IPS DF 19.7 (cell line): ENCODE measurements at places on chromosomes 7 and 10.

DNA sequence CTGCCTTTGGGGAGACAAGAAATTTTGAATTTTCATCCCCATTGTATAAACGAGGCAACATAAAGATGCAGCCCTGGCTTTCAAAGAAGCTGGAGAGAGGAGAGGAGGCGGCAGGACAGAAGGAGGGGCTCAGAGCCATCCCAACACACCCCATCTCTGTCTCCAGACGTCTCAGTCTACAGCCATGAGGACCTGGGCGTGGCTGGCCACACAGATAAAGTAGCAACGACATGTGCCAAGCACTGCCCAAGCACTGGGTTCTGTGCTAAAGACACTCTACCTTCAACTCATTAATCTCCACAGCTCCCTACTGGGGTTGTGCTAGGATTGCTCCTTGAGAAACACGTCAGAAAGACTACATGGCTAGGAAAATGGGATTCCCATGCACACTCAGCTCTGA lies 65.2 kb downstream of the DLG5 start:
- DNase-seq: no peak

DNA sequence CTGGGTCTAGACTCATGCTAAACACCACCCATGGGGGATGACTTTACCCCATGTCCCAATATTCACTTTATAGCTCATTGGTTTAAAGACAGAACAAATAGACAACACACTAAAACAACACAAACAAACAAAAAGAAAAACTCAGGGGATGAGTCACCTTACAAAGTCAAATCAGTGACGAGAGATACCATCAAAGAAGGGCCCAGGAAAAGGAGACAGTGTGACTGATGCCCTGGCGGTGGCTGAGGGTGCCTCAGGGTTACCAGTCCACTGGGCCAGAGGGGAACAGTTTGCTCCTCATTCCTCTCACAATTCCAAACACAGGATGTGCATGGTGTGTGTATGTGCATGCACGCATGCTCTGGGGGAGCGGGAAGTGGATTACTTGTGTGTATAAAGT lies 171.3 kb upstream of the PRKCQ start:
- no peak for DNase-seq

DNA sequence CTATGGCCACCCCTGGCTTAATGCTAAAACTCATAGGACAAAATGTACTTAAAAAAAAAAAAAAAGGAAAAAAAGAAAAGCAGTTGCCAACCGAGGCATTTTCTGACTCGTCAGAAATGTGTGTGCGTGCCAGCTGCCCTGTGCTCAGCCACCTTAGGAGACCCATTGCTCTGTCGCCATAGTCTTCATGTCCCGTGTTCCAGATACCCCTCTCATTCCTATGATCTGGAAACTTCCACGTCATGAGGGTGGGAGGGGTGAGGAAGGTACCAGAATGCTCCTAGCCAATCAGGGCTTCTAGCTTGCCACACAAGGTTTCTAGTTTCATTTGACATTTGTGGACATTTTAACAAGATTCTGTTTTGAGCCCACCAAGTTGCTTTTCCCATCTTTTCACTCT lies 212.9 kb downstream of the TCF7L2 start:
- DNase-seq: no peak

GRCh38 chr10:29199941-29200679 lies 88.8 kb upstream of the LYZL1 start:
- no peak for DNase-seq

DNA sequence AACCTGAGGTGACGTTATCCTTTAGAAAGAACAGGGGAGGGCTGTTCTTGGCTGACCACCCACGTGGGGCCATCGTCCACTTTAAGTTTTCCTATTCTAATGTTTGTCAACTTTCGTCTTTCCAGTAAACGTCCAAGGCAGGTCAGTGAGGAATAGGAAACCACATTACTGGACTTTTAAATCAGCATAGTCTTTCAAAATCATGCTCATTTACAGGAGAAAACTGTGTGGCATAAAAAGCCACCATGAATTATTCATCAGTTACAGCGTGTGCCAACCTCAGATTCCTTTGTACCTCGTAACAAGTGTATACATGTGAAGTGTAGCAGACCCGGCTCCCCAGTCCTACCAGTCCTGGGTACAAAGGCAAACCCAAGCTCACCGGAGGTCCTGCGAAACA lies 25.1 kb upstream of the ABLIM1 start:
- DNase-seq: no peak

DNA sequence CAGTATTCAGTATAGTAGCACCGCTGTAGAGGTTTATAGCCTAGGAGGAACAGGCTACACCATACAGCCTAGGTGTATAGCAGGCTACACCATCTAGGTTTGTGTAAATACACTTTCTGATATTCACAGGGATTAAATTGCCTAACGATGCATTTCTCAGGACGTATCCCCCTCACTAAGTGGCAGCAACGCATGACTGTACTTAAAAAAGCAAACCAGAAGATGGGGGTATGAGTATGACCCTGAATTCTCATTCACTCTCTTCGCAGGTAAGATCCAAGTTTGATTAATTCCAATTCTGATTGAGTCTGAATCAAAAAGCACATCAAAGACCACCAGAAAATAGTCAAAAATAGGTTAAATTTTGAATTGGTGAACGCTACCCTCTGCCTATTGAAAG lies 972 bp downstream of the ORC5 start:
- DNase-seq: no peak

DNA sequence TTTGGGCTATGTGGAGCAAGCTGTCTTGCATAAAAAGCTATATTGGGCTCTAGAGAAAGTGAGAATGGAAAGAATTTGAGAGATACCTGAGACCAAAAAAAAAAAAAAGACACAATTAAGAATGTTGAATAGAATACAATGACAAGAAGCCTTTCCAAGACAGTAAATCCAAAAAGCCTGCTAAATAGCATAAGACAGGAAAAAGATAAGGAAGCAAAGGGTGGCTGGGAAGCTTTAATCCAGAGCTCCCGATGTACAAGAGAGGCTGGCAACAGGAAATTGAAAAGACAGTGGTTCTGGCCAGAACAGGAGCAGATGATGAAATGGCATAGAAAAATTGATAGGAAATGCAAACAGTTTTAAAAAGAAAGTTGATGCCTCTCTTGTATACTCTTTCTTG lies 174.9 kb downstream of the CACNA2D1 start:
- no peak for DNase-seq

DNA sequence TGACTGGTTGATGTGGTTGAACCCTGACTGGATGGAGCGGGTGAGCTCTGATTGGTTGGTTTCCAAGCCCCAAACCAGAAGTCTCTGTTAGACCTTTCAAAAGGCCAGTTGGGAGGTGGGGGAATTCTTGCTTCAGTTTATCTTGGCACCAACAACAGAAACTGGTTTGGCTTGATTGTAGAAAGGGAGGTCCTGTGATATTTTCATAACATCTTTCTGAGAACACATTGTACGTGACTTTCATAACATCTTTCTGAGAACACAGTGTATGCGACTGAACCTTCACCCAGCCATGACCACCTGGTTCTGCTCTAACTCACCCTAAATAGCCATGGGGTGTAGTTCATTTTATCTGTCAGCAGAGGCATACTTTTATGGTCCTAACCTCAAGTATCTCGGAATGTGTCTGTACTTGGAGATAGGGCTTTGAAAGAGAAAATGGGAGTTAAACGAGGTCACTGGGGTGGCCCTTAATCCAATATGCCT lies 88.3 kb downstream of the GALNT17 start:
- DNase-seq: no peak

DNA sequence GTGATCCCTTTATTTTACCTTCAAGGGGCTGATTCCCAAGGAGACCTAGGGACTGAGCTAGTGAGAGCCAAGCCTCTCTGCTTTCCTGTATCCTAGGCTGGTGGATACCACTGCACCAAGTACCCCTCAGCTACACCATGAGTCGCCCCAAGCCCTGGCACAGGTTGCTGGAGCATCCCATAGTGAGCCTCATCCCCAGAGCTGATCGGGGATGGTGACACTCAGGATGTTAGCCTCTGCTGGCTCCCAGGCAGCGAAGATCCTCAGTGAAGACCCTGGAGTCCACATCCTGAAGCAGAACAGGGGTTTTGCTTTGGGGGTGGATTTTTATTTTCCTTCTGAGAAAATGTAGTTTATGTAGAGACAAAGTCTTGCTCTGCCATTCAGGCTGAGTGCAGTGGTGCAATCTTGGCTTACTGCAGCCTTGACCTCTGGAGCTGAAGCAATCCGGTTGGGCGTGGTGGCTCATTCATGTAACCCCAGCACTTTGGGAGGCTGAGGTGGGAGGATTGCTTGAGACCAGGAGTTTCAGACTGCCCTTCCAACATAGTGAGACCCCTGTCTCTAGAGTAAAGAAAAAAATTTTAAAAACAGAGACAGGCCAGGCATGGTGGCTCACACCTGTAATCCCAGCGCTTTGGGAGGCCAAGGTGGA lies 12.5 kb upstream of the ZNF212 start:
- no peak for DNase-seq

DNA sequence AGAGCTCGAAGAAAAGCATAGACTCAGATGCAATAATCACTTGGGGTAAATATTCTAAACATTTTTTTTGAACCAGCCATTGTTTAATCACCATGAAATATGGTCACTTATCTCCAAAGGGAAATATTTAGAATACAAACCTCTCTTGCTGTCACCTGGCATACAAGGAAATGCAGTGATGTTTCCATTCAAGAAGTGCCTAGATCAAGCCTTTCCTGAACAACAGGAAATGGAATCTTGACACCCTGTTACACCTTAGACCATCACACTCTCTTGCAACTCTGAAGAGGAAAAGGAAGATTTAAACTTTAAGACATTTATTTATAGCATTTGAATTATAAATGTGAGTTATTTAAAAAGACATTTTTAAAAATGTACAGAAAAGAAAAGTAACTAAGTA lies 263.0 kb upstream of the BMPER start:
- no peak for DNase-seq

DNA sequence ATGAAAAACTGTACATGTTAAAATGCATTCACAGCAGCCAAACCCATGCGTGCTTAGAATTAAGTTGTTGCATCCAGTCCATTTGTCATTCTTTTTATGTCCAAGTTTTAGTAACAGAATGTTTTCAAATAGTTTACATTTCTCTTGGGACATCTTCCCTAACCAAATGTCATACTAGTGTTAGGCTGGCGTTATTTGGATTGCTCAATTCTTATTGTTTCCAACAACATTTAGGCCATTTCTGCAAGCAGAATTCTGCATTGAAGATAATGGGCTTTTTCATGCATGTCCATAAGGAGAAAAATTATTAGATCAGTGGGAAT lies 203.0 kb downstream of the HIBADH start:
- no peak for DNase-seq

DNA sequence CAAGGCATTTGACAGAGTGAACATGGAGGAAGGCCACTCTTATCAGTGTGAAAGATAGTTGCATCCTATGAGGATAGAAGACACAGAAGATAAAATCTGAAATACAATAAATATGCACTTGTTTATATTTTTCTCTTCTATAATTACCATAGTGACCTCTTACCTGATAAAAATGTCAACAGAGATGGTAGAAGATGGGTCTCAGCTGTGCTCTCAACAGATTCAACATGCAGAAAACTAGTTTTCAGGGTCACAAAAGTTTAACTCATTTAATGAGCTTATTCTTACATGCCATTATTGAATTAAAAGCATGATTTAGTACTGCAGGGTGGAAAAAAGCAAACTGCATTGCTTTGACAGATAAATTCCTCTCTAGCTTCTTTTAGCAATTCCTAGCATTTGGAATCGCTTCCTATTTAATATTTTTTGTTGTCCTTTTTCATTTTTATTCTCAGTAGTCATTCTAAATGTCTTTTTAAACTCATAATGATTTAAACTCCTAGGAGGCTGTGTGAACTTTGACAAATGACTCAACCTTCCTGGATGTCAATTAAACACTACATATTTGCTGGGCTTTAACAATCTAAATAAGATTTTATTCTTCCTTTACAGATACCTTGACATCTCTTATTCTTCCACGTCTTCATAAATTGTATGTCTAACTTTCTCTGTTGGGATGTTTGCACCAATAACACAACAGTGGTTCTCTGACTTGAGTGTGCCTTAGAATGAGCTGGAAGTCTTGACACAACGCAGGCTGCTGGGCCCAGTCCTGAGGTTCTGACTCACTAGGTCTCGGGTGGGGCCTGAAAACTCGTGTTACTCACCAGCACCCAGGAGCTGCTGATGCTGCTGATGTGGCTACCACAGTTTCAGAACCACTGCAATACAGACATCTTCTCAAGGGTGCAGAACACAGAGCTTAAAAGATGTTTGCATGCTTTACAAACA lies 565.5 kb upstream of the IGFBP3 start:
- DNase-seq: no peak

DNA sequence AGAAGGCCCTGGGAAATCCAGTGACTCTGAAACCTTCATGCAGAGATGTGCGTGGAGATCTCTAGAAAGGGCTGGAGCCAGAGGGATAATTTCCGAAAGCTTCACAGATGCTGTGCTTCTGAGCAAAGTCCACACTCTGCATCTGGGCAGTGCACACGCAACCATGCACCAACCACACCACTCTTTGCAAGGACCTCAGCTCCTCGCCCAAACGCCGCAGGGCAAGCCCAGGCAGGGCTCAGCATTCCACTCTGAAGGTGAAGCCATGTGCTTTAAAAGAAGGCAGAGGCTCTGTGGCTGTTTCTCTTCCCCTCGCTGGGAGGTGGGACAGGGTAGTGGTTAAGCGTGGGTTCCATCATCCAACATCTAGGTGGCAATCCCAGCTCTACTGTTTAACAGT lies 48.4 kb downstream of the ASB13 start:
- DNase-seq: no peak

DNA sequence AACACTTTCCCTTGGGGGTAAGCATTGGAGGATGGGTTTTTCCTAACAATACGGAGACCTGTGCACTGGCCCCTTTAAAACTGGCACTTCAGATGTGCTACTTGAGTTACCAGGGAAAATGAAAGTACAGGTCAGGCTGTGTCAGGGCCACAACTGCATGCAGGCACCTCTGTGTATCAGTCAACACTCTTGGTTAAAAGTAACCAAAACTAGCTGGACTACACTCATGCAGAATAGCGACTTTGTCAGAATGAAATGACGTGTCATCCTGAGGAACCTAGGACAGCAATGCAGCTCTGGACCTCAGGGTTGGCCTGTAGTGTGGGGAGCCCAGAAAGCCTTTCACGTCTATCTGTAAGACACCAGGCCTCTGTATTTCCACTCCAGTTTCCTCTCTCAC lies 33.8 kb upstream of the SMKR1 start:
- no peak for DNase-seq

DNA sequence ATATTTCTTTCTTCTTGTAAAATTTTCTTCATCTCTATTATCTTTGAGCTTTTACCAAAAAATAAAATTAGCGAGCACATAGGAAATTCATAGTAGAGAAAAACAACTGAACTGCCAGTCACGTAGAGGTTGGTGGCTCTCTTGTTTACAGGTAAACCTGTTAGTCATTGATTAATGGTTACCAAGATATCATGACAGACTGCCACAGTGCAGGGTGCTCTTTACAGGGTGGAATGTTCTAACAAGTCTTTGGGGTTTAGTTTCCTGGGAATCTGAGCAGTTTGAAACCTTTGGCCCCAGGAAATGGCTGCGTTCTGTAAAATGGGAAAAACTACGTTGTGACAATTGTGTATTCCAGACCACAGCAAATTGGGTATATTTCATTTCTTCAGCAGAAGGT lies 407.3 kb upstream of the ADARB2 start:
- DNase-seq: no peak
